ENCODE measurements at places on chromosomes 12 and 14.

- DNase-seq, result no peak
Observed at GRCh38 chr12:123948796-123949769, 23.5 kb downstream of the CCDC92 start.

- DNase-seq, result peak; percentile 37
Observed at GRCh38 chr12:2739832-2740641, 54.7 kb upstream of the FKBP4 start.

DNA sequence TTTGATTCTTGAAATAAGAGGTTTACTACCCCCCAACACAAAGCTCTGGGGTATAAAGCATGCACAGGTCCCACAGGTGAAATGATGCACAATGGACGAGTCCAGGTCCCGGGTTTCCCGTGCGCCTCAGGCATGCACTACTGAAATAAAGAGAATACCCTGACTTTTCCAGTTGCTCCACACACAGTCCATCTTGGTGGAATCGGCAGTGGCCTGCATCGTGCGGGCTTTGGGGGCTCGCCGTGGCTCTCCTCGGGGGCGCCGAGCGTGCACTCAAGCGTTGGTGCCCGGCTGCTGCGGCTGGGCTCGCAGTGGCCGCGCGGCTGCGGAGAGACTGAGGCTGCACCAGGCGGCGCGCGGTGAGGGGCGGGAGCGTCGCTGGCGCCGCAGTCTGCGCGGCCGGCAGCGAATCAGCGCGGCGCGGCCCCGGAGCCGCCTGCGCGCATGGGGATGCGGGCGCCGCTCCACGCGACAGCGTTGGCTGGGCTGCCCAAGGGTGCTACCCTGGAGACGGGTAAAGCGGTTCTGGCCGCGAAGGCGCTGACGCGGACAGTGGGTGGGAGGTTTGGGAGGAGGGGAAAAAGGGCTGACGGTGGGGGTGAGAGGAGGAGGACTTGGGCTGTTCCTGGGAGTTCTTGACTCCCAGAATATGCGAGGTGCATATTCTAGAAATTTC, 53.8 kb upstream of the CCDC175 start:
- DNase-seq, result peak; percentile 12

GRCh38 chr14:37329189-37330001, 131.7 kb downstream of the MIPOL1 start:
- no peak for DNase-seq

- peak; percentile 79 for DNase-seq
Observed at GRCh38 chr14:92783813-92784431, 10.2 kb upstream of the GOLGA5 start.

- DNase-seq, result peak; percentile 82
Observed at GRCh38 chr12:51262758-51263177, 7.4 kb downstream of the SMAGP start.

- DNase-seq, result no peak
Observed at GRCh38 chr12:77682488-77682887, 148.2 kb upstream of the NAV3 start.

- DNase-seq, result no peak
Observed at GRCh38 chr14:95387826-95388445, 68.2 kb upstream of the CLMN start.

DNA sequence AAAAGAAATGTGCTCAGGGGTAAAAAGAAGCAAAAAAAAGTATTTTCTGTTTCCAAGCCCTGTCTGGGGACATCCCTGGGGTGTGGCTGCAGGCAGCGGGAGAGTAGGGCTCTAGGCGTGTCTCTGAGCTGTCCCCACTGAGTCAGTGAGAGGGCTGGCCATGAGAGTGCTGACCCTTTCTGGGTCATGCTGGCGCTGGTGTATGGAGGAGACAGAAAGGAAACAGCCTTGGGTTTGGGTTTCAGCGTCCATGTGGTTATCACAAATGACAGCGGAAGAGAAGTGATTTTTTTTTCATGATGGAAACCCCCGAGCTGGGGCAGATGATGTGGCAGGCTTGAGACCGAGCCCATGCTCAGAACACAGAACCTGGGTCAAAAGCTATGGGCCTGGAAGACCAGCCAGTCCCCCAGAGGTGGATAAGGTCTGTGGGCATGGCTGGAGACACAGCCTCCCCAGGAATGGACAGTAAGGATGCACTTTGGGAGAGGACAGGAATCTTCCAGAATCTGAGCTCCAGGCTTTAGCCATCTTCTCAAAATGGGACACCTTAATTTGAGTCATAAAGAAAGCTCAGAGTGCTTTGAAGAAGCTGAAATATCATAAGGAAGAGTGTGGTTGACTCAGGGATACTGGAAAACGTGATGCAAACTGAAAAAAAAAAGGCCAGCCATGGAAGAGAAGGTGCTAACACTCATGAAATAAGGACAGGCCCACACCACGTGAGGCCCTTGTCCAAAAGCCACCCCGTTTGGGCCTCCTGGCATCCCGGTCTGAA, 36.2 kb downstream of the SYNE3 start:
- no peak for DNase-seq

DNA sequence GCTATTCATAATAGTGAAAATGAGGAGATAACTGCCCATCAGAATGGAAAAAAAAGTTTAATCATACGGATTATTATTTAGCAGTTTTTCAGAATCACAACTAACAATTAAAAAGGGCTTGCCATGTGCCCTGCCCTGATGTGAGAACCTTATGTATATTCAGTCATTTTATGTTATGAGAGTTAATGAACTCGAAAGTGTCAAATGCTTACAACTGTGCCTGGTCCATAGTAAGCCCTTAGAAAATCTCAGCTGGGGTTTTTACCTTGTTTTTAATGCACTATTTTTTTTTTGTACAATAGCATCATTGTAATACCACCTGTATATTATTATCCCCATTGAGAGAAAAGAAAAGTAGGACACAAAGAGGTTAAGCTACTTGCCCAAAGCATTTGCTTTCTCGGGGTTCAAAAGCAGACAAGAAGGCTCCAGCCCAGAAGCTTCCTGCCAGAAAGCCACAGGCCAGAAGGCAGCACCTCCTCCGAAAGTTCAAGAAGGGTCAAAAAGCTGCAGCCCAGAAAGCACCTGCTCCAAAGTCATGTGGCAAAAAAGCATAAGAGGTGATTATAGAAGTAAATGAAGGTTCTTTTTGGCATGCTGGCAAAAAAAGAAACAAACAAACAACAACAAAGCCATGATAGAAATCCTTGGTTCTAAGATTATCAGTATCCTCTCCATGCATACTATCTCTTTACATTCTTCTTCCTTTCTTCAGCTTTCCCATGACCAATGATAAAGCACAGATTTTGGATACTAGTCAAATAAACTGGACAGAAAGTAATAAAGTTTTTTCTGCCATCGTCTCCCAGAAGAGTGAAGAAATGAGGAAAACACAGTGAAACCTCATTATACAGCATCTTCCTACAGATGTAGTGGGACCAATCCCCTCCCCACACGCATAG, 59.1 kb upstream of the NAP1L1 start:
- DNase-seq, result no peak

DNA sequence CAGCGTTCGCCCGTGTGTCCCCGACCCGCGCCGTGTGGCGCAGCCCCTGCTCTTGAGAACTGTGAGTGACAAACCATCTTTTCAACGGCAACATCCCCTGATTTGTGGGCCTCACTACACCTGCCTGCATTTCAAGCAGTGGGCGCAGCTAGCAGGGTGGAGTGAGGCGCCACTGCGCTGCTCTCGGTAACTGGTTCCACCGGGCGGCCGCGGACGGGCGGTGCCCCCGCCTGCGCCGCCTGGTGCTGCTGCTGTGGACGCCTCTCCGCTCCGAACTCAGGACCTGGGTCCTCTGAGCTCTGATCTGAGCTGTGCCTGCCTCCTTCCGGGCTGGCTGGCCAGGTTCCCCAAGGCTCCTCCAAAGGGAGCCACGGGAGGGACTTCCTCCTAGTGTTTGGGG, 5.9 kb upstream of the DEGS2 start:
- DNase-seq, result peak; percentile 49

DNA sequence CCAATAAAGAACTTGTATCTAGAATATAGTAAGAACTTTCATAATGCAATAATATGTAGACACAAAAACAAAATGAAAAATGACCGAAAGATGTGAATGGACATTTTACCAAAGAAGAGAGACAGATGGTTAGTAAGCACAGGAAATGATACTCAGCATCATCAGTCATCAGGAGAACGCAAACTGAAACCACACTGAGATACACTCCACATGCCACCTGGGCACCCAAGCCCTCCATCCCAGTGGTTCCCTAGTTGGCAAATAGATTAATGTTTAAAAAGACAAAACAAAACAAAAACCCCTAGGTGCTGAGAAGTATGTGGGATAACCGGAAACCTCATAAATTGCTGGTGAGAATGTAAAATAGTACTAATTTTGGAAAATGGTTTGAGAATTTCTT, 26.8 kb upstream of the VPS33A start:
- no peak for DNase-seq

GRCh38 chr12:44431647-44432343, 444.3 kb downstream of the NELL2 start:
- DNase-seq, result no peak

GRCh38 chr12:59886131-59886733, 290.4 kb downstream of the SLC16A7 start:
- no peak for DNase-seq

DNA sequence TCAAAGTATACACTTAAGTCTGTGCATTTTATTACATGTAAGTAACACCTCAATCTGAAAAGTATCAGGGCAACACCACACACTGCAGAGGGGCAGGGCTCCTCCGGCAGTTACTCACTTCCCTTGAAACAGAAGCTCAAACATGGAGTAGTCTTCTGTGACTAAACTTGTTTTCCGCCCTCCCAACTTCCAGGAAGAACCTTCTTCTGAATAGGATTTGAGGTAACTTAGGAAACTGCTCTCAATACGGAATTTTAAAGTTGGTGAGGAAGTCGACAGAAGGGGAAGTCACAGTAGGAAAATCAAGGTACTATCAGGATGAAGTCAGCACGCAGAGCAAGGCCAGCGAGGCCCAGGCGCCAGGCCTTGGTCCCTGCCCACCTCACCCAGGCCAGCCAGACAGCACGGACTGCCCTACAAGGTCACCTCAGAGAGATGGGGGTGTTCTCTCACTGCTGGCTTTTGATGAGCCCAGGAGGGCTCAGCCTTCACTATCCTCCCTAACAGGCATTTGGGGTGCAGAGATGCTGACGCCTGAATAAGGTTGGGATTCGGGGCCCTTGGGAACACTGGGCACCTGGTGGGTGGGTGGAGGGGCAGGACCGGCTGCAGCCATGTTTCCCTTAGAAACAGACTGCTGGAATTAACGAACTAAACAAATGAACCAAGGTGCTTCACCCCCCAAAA, 5.8 kb downstream of the ANKRD9 start:
- DNase-seq, result no peak

- no peak for DNase-seq
Observed at GRCh38 chr14:38951451-38951850, 151.6 kb downstream of the SEC23A start.

- DNase-seq, result peak; percentile 93
Observed at GRCh38 chr12:68334132-68334531, 2.0 kb upstream of the MDM1 start.

DNA sequence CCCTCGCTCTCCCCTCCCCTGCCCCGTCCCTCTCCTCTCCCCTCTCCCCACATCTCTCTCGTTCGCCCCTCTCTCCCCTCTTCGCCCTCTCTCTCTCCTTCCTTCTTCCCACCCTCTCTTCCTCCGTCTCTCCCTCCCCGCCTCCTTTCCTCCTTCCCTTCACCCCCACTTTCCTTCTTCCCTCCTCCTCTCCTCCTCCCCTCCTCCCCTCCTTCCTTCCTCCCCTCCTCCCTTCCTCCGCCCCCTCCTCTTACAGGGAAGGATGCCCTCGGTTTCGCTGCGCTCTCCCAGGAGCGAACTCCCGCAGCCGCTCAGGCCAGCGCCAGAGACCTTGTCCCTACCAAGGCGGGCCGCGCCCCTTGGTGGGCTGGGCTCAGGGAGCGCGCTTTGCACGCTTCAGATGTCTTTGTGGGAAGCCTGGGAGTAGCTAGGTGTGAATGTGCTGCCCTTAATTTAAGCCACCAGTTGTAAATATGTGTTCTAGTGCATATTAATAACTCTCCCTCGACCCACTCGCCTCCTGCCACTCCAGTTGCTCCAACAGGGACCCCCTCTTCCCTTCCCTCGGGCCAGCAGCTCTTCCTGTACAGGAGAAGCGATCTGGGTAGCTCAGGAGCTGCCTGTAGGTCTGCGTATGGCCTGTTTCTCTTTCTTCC, 13.3 kb upstream of the MAP3K9 start:
- peak; percentile 40 for DNase-seq

- no peak for DNase-seq
Observed at GRCh38 chr14:50400461-50400860, 3.8 kb upstream of the CDKL1 start.

DNA sequence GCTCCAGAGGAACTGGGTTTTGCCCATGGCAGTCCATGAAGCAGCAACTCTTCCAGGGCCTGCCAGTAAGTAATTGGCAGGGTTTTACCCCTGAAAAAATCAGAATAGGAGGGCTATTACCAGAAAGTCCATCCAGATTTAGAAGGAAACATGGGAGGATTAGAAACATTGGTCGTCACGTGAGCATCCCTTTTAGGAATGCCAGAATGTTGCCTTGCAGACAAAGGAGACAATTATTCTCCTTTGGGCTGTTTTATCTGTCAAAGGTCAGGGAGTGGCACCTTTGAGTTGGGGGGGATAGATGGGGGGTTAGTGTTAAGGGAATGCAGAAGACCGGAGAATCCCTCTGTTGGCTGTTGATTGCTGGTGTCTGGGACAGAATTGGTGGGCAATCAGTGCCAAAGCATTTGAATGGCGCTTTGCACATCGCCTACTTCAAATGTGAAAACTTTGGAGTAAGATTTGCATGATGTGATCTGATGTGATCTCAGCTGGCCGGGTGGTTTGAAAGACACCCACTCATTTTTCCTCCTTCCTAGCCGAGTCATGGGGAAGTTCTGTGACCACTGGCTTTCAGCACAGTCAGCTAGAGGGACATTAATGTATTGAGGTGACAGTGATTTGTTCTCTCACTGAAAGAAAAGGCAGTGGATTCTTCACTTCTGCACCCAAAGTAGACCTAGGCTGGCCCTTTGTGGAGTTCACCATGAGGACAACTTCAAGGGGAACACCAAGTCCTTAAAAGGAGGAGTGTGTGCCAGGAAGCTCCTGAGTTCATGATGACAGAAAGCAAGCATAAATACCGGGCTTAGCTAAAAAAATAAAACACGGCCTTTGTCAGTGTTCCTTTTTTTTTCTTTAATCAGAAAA, 31.4 kb downstream of the FLVCR2 start:
- DNase-seq, result no peak

- peak; percentile 90 for DNase-seq
Observed at GRCh38 chr12:94133964-94134795, 14.2 kb upstream of the PLXNC1 start.

DNA sequence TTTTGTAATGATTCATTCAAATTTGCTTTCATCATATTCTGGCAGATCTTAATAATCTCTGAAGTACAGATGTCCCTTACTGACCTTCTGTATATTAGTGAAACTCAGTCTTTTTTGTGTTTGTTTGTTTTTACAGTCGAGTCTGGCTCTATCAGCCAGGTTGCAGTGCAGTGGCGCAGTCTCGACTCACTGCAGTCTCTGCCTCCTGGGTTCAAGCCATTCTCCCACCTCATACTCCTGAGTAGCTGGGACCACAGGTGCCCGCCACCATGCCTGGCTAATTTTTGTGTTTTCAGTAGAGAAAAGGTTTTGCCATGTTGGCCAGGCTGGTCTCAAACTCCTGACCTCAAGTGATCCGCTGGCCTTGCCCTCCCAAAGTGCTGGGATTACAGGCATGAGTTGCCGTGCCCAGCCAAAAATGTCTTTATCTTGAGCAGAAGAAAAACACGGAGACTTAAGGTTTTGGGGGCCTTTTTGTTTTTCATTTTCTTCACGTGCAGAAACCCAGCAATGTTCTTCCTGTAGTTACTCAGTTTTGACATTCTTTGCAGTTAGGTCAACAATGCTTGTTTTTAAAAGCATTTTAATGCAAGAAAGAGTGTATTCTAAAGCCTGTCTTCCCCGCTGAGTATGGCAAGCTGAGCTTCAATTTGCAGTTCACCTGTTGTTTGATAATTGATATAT, 79.5 kb downstream of the FAR2 start:
- no peak for DNase-seq

GRCh38 chr12:73180734-73181133, 908.6 kb downstream of the TRHDE start:
- no peak for DNase-seq
